ENCODE measurements at places on chromosomes 6 and 20.

DNA sequence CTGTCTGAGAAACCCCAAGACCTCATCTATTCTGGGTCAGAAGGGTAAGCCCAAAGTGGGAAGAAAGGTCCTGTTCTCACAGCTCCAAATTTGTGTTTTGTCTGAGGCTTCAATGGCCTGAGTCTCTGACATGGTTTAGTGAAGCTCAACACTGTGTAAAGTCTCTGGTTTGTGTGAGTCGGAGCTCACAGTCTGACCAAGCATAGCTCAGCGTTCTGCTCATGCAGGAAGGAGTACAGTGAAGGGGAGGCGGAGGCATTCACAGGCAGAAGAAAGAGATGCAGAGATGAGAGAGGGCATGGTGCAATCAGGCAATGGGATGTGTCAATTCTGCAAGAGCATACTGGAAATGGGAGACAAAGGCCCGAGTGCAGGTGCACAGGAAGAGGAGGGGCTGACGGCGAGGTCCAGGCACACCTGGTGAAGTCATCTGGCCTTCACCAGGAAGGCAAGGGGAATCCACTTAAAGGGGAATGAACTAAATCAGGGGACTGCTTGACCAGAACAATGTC, 463.0 kb upstream of the AGPAT4 start:
- DNase-seq: no peak

- no peak for DNase-seq
Measured at GRCh38 chr20:63282946-63283345, 10.0 kb upstream of the COL20A1 start.

DNA sequence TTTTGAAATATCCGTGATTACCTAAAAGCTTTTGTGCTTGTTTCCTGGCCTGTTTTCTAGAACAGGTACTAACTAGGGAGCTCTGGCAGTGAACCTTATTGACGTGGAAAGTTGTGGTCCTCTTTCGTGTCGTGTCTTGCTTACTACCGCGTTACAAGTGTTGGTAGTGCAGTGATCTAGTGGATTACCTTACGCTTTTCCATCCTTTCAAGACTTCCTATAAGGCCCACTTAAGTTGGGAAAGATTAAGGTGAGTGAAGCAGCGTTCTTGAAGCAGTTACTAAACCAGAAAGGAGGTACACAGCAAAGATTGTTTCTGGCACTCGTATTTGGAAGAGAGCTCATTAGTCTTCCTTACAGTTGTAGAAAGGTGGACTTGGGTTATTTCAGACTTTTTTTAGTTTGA, 1.9 kb downstream of the PNRC1 start:
- DNase-seq: no peak

DNA sequence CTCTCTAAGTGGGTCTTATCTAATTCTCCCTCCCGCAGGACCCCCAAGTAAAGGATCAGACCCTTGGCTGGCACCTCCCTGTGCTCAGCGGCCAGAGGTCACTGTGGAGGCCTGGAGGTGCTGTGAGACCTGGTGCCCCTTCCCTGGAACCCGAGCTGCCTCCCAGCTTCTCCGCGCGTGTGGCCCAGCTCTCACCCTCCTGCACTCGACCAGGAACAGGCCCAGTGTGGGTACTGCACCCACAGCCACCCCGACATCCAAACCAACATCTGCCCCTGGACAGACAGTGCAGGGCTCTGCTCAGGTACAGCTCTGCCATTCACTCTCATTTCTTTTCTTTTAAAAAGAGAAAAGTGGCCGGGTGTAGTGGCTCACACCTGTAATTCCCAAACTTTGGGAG, 42.4 kb downstream of the TMEM242 start:
- DNase-seq: no peak

DNA sequence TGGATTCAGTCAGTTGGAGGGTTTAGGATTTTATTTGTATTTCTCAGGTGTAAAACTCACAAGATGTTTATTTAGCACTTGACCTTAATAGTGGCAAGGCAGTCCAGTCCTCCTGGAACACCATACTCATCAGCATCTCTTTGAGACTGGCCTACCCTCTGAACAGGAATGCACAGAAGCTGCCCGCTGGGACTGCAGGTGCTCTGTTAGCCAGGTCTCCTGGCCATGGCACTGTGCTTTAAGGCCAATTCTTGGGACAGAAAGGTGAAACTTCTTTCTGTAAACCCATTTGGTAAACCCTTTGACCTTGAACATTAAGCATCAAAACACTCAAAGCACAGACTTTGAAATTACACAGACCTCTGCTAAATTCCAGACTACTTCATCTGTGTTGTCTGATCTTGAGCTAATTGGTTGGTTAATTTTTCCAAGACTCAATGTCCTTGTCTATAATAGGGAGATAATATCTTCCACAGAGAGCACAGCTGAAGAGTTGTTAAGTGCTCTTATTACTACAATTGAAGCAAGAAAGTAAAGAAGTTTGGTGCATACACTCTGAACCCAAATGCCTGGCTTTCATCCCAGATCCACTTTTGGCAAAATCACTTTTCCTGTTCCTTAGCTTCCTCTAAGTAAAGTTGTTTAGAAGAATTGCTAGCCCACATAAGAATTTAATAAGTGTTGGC, 54.9 kb upstream of the NT5E start:
- peak; percentile 38 for DNase-seq

- DNase-seq: peak; percentile 66
Measured at GRCh38 chr6:26286168-26286877, 78.7 kb upstream of the BTN3A2 start.

DNA sequence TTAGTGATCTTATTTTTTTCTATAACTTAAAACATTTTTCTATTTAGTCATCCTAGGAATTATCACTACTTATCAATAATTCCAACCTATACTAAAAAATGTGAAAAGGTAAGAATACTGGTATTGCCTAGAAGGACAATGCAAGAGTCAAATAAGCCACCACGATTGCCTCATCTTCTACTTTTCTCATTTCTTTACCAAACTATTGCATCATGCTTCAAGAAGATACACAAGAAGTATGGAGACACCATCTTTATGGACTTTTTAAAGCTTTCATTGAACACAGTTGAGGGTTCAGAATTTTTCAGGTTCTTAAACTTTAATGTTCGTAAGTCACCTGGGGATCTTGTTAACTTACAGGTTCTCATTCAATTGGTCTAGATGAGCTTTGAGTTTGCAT, 25.9 kb downstream of the ELOVL2 start:
- no peak for DNase-seq

GRCh38 chr6:132084811-132085509, 133.8 kb upstream of the CCN2 start:
- DNase-seq: no peak

- DNase-seq: peak; percentile 86
Measured at GRCh38 chr6:118283766-118284165, 264.3 kb upstream of the PLN start.

DNA sequence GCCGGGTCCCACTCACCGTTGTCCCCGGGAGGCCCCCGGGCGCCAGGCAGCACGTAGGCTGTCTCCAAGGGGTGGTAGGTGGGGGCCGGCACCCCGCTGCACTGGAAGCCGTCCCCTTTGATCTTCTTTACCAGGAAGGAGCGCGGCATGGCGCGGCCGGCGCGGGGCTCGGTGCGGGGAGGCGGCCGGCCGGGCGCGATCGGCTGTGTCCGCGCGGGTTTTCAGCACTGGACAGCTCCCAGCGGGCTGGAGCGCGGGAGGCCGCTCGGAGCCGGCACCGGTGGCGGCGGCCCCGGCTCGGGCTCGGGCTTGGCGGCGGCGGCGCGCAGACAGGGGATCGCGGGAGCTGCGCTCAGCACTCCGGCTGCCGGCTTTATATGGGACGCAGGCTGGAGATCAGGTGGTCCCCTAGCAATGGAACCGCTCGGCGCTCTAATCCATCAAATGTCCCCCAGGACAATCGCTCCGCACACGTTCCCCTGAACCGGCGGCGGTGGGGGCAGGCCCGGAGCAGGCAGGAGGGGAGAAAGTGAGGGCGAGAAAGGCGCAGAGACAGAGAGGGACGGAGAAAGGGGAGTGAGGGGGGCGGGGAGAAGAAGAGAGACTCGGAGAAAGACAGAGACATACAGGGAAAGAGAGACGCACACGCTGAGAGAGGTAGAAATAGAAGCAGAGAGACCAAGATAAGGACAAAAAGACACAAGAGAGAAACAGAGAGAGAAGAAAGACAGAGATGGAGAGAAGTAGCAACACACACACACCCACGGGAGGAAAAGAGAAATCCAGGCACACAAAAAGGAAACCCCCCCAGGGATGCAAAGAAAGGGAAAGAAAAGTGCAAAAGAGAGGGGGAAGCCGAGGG, at the start of gene SCRT2:
Gene SCRT2, minus strand, starts transcription at position 350 of the 862 bp plus-strand sequence. Its CDS starts 201 bp downstream, at position 149.
- DNase-seq: peak; percentile 36

- DNase-seq: no peak
Measured at GRCh38 chr6:15533379-15534026, 129.3 kb downstream of the DTNBP1 start.

Data from NCI-H1105 treated with DMSO at 0.1 percent for 48 hours (cell line).